ENCODE measurements at places on chromosomes 7 and 10.

GRCh38 chr7:131076711-131077181 is 250.9 kb upstream of the MKLN1 start:
- DNase-seq, result no peak

- DNase-seq, result no peak
These were observed 64.8 kb downstream of the ABLIM1 start for GRCh38 chr10:114593240-114593792.

DNA sequence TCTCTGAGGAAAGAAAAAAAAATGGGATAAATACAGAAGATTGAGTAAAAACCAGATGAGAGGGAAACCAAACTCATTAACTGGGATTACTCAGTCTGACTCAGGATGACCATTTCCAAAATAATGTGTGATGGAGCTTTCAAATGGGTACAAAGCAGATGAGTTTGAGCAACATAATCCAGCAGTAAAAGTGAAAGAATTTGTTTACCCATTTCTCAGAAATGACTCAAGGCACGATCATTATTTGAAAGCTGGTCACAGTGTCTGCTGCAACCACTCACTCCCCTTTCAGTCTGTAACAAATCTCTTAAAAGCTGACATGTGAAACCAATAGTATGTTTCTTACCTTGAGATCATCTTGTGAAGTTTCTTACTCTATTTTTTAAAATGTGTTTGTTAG is 104.7 kb upstream of the KLF14 start:
- DNase-seq, result no peak

GRCh38 chr7:19239951-19240350 is 94.7 kb upstream of the FERD3L start:
- no peak for DNase-seq

DNA sequence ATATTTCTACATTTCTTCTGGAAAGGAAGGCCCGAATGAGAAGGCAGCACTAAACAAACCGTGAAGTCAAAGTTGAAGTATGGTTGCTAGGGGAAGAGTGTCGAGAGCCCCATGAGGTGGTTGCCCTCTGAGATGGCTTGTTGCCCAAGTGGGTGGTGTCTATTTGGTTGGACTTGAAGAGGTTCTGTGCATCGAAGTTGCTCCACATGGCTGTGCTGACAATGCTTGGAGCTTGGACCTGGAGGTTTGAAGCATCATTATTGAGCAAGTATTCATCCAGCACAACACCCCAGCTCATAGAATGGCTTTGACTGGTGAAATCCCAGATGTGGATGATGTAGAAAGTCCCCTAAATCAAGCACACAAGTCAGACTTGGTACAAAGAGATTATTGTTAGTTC is 165.2 kb upstream of the CDCA7L start:
- no peak for DNase-seq

GRCh38 chr10:6133331-6134098 is 44.7 kb downstream of the RBM17 start:
- DNase-seq, result no peak

GRCh38 chr7:6299774-6300173 is 27.4 kb upstream of the CYTH3 start:
- no peak for DNase-seq

DNA sequence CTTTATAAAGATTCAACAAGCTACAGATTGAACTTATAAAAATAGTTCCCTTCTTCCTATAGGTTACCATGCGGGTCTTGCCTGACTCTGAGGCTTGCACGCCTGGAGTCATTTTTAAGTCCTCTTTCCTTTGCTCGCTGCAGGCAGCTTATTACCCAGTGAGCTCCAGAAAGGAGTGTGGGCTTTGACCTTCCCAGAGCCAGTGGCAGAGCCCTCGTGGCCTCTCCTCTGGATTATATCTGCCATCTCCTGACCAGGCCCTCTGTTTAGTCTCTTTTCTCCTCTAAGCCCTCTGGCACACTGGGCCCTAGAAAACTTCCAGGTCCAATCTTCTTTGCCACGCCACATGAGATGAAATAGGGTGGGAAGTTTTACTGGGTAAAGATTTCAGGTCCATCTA is 39.9 kb upstream of the EZH2 start:
- no peak for DNase-seq

- DNase-seq, result no peak
These were observed 242.6 kb downstream of the BICC1 start for GRCh38 chr10:58755340-58755610.

GRCh38 chr7:156669035-156669828 is 28.7 kb downstream of the RNF32 start:
- no peak for DNase-seq

GRCh38 chr10:129498680-129499079 is 31.6 kb downstream of the MGMT start:
- DNase-seq, result no peak

DNA sequence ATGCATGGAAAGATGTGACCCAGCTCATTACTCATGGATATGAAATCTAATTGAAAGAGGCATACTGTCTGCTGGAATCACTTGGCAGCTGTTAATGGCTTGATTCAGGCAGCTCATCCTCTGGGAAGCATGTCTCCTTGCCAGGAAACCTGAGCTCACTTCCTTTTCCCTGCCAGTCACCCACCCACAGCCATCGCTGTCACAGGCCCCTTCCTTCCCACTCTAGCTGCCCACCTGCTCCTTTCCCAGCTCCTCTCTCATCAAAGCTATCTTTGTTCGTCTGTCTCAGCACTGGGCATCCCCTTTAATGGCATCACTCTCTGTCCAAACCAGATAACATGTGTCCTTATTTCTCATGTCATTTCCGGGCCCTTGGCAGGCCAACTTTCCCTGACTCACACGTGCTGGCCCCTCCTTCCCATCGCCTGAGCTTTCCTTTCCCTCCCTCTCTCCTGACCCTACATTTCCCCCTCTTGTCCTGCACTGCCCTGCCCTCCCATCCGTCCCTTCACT is 721.9 kb downstream of the TNS3 start:
- no peak for DNase-seq

- no peak for DNase-seq
These were observed 373.9 kb upstream of the NFE2L3 start for GRCh38 chr7:25777969-25778708.

- no peak for DNase-seq
These were observed 223.8 kb downstream of the ZMYND11 start for GRCh38 chr10:359093-359492.

DNA sequence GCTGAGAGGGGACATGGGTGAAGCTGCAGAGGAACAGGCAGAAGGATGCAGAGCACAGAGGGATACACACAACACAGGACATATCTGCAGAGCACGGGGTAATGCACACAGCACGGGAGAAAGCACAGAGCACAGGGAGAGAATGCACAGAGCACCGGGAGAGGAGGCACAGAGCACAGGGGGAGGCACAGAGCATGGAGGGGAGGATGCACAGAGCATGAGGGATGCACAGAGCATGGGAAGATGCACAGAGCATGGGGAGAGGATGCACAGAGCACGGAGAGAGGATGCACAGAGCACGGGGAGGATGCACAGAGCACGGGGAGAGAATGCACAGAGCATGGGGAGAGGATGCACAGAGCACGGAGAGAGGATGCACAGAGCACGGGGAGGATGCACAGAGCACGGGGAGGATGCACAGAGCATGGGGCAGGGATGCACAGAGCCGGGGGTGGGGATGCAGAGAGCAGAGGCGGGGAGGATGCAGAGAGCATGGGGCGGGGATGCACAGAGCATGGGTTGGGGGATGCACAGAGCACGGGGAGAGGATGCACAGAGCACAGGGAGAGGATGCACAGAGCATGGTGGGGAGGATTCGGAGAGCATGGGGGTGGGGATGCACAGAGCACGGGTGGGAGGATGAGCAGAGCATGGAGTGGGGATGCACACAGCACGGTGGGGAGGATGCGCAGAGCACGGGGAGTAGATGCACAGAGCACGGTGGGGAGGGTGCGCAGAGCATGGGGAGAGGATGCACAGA is 230.0 kb downstream of the ADAM12 start:
- no peak for DNase-seq

GRCh38 chr10:104274762-104275721 is 6.1 kb downstream of the GSTO2 start:
- DNase-seq, result no peak

DNA sequence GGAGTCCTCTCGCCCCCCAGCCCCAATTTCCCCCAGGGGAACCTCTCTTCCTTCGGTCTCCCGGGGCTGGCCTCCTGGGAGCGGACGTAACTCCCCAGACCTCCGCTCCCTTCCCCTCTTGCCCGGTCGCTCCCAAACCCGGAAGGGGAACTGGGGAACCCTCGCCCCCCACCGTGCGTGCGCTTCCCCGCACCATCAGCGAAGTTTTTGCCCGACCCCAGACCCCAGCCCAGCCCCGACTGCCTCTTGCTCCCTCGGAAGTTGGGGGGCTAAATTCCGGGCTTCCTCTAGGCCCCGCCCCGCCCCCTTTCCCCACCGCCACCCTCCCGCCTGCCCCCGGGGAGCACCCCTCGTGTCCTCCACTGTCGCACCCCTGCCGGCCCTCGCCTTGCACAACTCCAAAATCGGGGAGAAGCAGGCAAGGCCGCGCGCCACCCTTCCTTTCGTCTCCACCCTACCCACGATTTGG is 436 bp downstream of the GNB2 start:
- peak; percentile 32 for DNase-seq

DNA sequence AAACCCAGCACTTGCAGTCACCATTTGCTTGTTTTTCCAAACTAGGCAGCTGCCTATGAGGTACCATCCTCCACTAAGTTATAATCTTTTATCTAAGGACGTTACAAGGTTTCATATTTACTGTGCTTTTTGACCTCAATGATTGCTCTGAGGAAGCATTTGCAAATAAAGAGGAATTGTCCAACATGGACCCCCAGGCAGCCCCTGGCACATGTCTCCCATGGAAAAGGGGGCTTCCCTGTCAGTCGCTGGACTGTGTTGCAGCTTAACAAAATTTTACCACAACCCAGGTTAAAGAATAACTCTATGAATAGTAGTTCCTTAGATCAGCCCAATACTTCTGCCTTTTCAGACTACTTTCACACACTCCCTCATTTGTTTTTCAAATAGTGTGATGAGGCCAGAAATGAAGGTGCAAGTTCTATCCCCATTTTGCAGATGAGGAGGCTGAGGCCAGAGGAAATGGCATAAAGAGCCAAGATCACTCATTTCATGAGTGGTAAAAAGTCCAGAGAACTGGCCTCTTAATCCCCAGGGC is 52.8 kb upstream of the ZPBP start:
- DNase-seq, result no peak

GRCh38 chr7:159108941-159109652 is 35.6 kb downstream of the VIPR2 start:
- DNase-seq, result no peak

DNA sequence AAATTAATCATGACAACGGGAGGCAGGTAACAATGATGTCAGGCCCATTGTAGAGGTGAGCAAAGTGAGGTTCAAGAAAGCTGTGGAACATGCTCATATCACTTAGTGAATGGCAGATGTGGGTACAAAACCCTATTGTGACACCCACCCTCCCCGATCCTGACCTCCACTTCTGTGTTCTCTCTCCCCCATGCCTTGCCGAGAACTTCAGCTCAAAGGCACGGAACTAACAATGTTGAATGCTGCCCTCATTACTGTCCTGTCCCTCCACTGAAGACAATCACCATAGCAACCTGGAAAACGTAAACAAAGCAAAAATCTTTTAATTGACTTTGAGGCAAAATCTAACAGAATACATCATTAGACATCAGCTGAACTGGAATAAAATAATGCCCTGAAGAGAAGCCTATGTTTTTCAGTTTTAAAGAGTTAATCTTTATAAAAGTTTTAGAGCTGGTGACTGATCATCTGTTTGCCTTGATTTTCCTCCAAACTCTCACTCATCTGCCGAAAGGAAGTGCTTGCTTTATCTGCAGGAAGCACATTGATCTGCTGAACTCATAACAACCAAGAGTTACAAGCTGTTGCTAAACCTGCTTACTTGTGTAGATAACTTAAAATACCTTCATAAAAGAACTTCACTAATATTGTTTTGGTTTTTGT is 133.6 kb downstream of the CUBN start:
- no peak for DNase-seq

DNA sequence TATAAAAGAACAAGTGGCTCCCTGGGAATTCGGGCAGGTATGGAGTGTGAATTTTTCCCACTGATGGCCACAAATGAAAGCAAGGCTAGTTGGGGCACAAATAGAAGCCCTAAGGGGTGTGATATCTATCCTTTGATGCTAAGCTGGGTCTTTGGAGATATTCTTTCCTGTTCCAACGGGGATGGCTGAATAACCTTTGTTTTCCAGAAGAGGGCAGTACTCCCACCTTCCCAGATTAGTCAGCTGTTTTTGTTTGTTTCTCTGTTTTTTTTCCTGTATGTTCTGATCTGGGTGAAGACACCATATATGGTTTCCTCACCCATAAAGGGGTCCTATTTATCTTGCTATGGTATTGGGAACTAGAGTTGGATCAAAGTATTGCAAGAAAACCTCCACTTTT is 947.7 kb upstream of the SORCS1 start:
- no peak for DNase-seq

DNA sequence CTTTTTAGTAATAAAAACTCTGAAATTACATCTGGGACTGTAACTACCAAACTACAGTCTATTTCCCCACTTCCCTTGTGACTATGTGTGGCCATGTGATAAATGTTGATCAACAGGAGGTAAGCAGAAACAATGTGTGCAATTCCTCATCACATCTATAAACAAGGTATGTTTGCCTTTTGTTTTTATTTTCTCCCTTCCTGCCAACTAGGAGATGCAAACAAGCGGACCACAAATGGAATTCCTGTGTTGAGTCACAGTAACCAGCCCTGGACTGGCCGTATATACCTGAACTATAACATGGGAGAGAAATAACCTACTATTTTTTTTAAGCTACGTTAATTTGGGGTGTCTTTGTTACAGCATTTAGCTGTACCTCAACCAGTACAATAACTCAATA is 52.5 kb downstream of the SCRN1 start:
- DNase-seq, result no peak

- DNase-seq, result no peak
These were observed 1.0 kb downstream of the ACSL5 start for GRCh38 chr10:112374724-112375541.

DNA sequence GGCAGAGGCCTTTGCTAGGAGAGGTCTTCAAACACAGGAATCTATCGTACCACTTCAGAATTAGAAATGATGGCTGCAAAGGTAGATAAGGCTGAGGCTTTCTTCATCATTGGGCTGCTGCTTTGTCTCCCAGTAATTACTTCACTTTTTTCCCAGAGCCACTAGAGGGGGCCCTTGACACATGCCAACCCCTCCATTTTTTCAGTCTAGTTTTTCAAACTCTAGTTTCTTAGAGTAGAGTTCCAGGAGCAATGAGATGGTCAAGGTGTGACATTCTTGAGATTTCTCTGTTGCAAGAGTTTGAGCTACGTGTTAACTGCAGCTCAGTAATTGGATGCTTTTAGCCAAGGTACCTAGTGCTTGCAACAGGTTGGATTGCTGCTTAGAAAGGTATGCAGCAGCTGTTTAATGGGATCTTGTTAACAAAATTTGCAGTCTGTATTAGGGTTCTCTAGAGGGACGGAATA is 33.8 kb upstream of the RBM20 start:
- DNase-seq, result peak; percentile 4

DNA sequence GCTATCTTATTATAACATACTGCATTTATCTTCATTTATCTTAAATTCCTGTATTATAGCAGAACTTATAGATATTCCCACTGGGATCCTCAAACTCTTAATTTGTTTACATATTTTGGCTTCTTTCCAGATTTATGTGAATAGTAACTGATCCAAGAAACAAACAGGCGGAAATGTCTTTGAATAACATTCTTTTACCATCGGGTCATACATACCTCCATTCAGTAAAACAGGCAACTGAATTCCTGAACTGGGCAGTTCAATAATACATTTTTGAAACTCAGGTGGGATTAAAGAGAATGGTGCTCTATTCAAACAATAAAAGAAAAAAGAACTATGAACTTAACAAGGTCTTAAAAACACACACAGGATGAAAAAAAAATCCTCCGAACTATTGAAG is 337.4 kb downstream of the CRPPA start:
- no peak for DNase-seq

Data from activated CD8-positive, alpha-beta memory T cell treated with anti-CD3 and anti-CD28 coated beads for 1 hour (primary cell).